ENCODE measurements at places on chromosomes 16 and 17. TPM values are rescaled to one million over a fixed set of nuclear protein-coding genes. Genes with fewer than 3 reads are reported as not detected.
A peak's percentile ranks its signal among the peaks of the same experiment; 100 is the strongest.

GRCh38 chr17:76844846-76845245 is 23.4 kb upstream of the MGAT5B start:
- no peak for DNase-seq
- peaks cover 65% of the 10 kb centered on the region for H3K27me3 ChIP-seq
- peaks cover 17% of the 10 kb centered on the region for H3K4me1 ChIP-seq
- H3K36me3 ChIP-seq, result no peaks in the 10 kb centered on the region
- H3K27ac ChIP-seq, result no peak overlapping the region
- H3K4me3 ChIP-seq, result no peak overlapping the region

GRCh38 chr16:84483882-84484565 is 20.4 kb downstream of the MEAK7 start:
- no peaks in the 10 kb centered on the region for H3K36me3 ChIP-seq
- H3K4me1 ChIP-seq, result peaks cover 18% of the 10 kb centered on the region
- DNase-seq, result no peak
- H3K4me3 ChIP-seq, result no peak overlapping the region
- no peaks in the 10 kb centered on the region for H3K27me3 ChIP-seq
- no peak overlapping the region for H3K27ac ChIP-seq

DNA sequence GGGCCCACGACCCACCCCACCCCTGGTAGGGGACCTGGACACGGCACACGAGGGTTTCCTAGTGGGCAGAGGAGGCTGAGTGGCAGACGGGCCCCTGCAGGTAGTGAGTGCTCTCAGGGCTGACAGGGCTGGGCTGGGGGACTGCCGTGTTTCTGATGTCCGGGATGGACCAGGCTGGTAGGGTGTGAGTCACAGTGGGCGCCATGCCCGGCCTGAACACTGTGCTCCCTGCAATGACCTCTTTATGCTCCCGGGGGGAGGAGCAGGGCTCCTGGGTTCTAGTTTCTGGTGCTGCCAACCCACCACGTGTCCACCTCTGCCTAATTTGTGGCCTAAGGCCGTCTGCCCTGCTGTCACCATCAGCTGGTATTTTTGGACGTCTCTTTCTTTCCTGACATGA is 26.3 kb downstream of the ARHGAP23 start:
- no peak overlapping the region for H3K4me3 ChIP-seq
- no peak for DNase-seq
- H3K27me3 ChIP-seq, result peaks cover 71% of the 10 kb centered on the region
- H3K4me1 ChIP-seq, result peaks cover 14% of the 10 kb centered on the region

Gene VMO1
- polyA plus RNA-seq, result not detected

DNA sequence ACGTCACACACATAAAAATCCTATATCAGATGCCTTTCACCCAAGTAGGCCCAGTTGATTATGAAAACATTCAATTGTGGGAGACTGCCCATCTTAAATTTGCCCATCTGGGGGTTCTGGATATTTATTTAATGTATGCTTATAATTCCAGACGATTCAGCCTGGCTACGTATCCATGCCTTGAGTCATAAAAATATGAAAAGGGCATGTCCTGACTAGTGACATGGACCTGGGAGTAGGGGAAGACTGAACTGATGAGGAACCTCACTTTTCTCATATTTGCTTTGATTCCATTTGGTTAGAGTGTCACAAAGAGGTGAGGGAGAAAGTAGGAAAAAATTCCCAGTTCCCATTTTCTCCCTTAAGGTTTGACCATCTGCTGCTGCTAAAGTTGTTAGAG is 122.5 kb upstream of the GNAO1 start:
- DNase-seq, result no peak
- H3K27ac ChIP-seq, result no peak overlapping the region
- H3K36me3 ChIP-seq, result no peaks in the 10 kb centered on the region

GRCh38 chr16:73672135-73672534 is 624.2 kb upstream of the ZFHX3 start:
- no peak overlapping the region for H3K27ac ChIP-seq
- no peaks in the 10 kb centered on the region for H3K4me1 ChIP-seq
- H3K27me3 ChIP-seq, result peaks cover 17% of the 10 kb centered on the region
- no peaks in the 10 kb centered on the region for H3K36me3 ChIP-seq
- no peak for DNase-seq
- no peak overlapping the region for H3K4me3 ChIP-seq

GRCh38 chr16:19737306-19738038 is 19.4 kb downstream of the IQCK start:
- no peak overlapping the region for H3K27ac ChIP-seq
- H3K36me3 ChIP-seq, result peaks cover 6% of the 10 kb centered on the region
- no peaks in the 10 kb centered on the region for H3K27me3 ChIP-seq
- peaks cover 8% of the 10 kb centered on the region for H3K4me1 ChIP-seq
- no peak for DNase-seq

Gene CCDC78
- 0.41 TPM for polyA plus RNA-seq

DNA sequence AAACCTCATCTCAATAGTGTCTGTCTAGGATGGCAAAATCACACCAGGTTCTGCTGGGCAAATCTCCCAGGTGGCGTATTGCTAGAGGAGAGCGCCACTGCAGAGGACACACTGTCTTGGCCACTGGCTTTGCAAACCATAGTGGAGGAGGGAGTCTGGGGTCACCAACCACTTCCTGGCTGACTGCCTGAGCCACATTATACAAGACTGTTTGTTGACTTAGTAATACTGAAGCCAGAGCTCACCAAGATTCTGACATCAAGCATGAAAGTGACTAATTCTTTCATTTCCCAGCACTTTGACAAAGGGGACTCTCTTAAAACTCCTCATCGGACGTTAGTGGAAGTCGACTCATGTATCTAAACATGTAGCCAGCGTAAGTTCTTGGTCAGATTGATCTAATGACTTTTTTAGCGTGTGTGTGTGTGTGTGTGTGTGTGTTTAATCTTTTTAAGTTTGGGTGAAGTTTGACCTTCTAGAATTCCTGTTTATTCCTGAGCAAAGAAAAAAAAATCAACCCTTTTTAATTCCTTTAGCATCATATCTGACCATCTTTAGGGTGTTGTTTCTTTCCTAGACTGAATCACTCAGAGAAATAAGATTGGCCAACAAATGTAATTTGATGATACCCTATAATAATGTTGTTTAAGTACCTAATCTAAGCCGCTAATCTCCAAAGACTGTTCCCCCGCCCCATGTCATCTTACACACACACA is 13.7 kb downstream of the PITPNC1 start:
- peaks cover 5% of the 10 kb centered on the region for H3K4me1 ChIP-seq
- no peaks in the 10 kb centered on the region for H3K36me3 ChIP-seq
- no peaks in the 10 kb centered on the region for H3K27me3 ChIP-seq
- no peak for DNase-seq
- no peak overlapping the region for H3K4me3 ChIP-seq
- peak overlapping the region; percentile 36 for H3K27ac ChIP-seq

DNA sequence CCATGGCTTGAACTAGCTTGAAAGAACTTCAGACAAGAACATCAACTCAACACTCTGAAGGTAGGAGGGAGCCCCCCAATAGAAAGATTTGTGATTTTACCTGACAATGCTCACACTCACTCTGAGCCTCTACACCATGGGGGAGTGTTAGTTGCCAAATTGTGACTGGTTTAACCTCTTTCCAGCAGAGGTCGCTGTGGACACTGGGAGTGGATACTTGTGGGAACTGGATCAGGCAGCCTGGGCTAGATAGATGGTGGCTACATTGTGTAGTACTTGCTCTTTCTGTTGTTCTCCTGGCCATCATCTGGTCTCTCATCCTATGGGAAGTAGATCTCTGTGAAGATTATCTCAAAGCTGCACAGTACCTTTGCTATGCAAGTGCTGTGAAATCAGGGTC is 2.9 kb downstream of the SMPD3 start:
- no peak for DNase-seq
- H3K4me3 ChIP-seq, result no peak overlapping the region
- H3K27me3 ChIP-seq, result peaks cover 45% of the 10 kb centered on the region
- H3K36me3 ChIP-seq, result no peaks in the 10 kb centered on the region
- H3K4me1 ChIP-seq, result peaks cover 15% of the 10 kb centered on the region

Gene PRR35
- not detected for polyA plus RNA-seq

Gene ZNF785
- polyA plus RNA-seq, result 3.4 TPM

- H3K4me1 ChIP-seq, result peaks cover 42% of the 10 kb centered on the region
- peak; percentile 47 for DNase-seq
- no peaks in the 10 kb centered on the region for H3K27me3 ChIP-seq
- no peaks in the 10 kb centered on the region for H3K36me3 ChIP-seq
- H3K4me3 ChIP-seq, result peak overlapping the region; percentile 78
- H3K27ac ChIP-seq, result peak overlapping the region; percentile 96
Observed at GRCh38 chr16:88966986-88967829, 9.8 kb downstream of the CBFA2T3 start.

Gene OTOP2
- not detected for polyA plus RNA-seq

DNA sequence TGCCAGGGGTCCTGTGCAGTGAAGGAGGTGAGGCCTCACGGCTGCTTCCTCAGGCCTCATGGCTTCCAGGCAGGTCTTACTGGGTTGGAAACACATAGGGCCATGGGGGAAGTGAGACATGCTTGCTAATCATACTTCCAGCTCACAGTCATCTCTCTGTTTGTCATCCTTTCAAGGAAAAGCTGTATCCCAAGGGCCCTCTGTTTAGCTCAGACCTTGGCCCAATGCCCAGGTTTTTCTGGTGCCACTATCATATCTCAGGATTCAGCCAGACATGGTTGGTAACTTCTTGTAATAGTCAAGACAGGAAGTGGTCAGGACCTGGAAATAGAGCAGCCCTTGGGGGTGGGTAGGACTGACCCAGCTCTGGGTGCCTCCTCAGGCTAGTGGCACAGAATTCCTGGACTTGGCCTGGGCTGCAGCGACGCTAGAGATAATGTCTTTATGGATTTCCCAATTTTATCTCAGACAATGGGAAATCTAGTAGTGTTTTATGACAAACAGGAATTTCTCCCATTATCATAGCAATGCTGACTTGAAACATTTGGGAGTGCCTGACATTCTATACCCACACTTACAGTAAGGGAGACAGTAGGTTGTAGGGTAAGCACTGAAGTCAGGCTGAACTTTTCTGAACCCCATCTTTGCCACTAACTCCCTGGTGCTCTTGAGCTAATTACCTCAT is 13.5 kb upstream of the ITGB3 start:
- no peaks in the 10 kb centered on the region for H3K36me3 ChIP-seq
- peaks cover 27% of the 10 kb centered on the region for H3K4me1 ChIP-seq
- no peak for DNase-seq
- H3K27me3 ChIP-seq, result peaks cover 8% of the 10 kb centered on the region
- no peak overlapping the region for H3K27ac ChIP-seq
- no peak overlapping the region for H3K4me3 ChIP-seq

Gene CACNA1G
- polyA plus RNA-seq, result not detected

GRCh38 chr16:84884596-84885341 is 65.0 kb downstream of the CRISPLD2 start:
- H3K27ac ChIP-seq, result no peak overlapping the region
- peaks cover 4% of the 10 kb centered on the region for H3K36me3 ChIP-seq
- peaks cover 4% of the 10 kb centered on the region for H3K4me1 ChIP-seq

Gene CTF1
- polyA plus RNA-seq, result 0.67 TPM

DNA sequence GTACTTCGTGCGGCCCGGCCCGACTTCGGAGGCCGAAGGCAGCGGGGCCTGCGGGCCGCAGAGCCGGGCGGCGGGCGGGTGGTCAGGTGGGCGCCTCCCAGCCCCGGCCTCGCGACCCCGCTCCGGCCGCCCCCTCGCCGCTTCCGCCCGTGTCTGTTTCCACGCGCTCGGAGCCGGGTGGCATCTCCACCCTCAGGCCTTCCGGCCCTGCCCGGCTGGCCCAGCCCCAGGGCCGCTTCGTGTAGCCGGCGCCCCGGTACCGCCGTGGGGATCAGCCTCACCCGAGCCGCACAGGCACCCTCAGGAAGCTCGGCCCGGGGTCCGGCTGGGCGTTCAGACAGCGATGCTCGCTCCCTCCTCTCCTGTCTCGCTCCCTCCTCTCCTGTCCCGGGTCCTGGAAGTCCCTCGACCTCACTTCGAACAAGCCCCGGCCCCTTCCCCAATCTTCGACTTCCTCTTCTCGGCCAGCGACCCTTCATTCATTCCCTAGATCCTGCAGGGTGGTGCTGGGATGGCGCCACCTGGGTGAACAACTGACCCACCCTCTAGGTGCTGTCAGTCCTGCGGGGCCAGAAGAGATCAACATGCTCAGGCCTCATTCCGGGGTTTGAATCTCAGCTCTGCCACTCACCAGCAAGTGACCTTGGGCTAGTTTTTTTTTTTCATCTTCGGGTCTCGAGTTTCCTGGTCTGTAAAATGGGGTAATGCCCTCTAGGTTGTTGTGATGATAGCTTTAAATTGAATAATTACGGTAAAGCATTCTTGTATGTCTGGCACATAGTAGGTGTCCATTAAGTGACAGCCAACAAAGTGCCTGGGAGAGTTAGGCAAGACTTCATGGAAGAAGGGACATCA is 610 bp downstream of the VPS4A start:
- H3K27me3 ChIP-seq, result no peaks in the 10 kb centered on the region
- no peaks in the 10 kb centered on the region for H3K36me3 ChIP-seq
- H3K27ac ChIP-seq, result peak overlapping the region; percentile 96
- H3K4me1 ChIP-seq, result peaks cover 15% of the 10 kb centered on the region
- DNase-seq, result no peak

DNA sequence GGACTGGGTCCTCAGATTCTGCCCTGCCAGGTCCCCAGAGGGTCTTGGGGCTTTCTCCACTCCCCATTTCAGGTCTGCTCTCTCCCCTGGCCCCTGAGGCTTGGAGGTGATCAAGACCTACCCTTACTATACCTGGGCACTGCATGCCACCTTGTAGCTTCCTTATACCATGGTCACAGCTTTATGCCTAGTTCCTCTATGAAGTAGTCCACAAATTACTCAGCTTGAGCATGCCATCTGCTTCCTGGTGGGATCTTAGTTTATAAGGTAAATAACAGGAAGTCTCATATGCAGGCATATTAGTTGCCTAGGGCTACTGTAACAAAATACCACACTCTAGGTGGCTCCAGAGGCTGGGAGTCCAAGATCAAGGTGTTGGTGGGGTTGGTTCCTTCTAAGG is 11.0 kb upstream of the PMFBP1 start:
- H3K36me3 ChIP-seq, result no peaks in the 10 kb centered on the region
- no peak overlapping the region for H3K4me3 ChIP-seq
- no peaks in the 10 kb centered on the region for H3K4me1 ChIP-seq
- no peak overlapping the region for H3K27ac ChIP-seq

Gene NOD2
- polyA plus RNA-seq, result 0.07 TPM
